Astrocyte (in vitro differentiated cells and primary cell): ENCODE measurements at places on chromosomes 7 and 10. TPM values are rescaled to one million over a fixed set of nuclear protein-coding genes. Genes with fewer than 3 reads are reported as not detected.
A peak's percentile ranks its signal among the peaks of the same experiment; 100 is the strongest.

PIP4K2A gene
- 36.8 and 37.9 TPM in 2 replicates for total RNA-seq

ZP3 gene
- total RNA-seq, result 1.4 and 2.6 TPM in 2 replicates

CPN1 gene
- total RNA-seq, result not detected in 2 replicates

LIPK gene
- not detected in 2 replicates for total RNA-seq

CHST12 gene
- 18.5 and 22.0 TPM in 2 replicates for total RNA-seq

GRM3 gene
- not detected in 2 replicates for total RNA-seq

EPHB6 gene
- 15.7 and 16.2 TPM in 2 replicates for total RNA-seq

CALHM3 gene
- not detected in 2 replicates for total RNA-seq

LRIT1 gene
- not detected in 2 replicates for total RNA-seq

STEAP1 gene
- 5.0 and 6.2 TPM in 2 replicates for total RNA-seq

CYP3A4 gene
- total RNA-seq, result not detected in 2 replicates

DNAJC12 gene
- total RNA-seq, result 1.7 and 2.1 TPM in 2 replicates

CLCN1 gene
- total RNA-seq, result not detected in 2 replicates

DNA sequence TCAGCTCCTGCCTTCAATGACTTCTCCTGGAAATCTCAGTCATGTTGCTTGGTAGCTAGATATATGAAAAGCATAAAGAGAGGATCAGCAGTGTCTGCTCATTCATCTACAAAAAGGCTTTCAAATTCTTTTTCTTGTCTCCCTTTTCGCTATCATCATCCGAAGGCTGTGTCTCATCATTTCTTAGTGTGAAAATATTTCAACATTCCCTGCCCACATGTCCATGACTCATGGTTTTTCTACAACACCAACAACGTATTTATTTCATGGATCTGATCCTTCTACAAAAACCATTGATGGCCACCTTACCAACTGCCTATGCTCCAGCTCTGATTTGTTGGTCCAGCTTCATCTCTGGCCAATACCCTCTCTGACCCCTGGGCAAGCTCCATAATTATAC is 472.5 kb upstream of the GHITM start:
- peak; percentile 58 for DNase-seq

DNA sequence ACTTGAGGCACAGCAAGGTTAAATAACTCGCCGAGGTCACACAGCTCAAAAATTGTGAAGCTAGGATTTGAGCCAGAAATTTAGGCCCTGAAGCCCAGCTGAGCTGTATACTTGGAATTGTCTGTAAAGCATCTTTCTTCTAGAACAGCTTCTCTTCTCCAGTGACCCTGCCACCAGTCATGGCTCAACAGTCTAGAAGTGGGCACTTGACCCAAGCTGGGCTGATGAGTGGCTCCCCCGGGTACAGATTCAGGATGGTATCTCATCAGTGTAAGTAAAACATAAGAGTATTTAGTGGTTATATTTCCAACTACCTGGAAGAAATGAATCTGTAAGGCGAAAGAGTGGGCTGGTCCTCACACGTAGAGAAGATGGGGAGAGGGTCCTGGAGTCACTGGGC is 243.9 kb upstream of the GPR26 start:
- DNase-seq, result no peak

DNA sequence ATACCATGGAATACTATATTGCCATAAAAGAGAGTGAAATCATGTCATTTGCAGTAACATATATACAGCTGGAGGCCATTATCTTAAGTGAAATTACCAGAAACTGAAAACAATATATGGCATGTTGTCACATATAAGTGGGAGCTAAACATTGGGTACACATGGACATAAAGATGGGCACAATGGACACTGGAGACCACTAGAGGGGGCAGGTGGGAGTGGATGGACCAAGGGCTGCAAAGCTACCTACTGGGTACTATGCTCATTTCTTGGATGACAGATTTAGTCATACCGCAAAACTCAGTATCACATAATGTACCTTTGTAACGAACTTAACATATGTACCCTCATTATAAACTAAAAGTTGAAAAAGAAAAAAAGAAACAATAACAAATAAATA is 1167.6 kb downstream of the NXPH1 start:
- no peak for DNase-seq

- no peak for DNase-seq
Observed at GRCh38 chr7:157401567-157402387, 65.0 kb downstream of the DNAJB6 start.

DNA sequence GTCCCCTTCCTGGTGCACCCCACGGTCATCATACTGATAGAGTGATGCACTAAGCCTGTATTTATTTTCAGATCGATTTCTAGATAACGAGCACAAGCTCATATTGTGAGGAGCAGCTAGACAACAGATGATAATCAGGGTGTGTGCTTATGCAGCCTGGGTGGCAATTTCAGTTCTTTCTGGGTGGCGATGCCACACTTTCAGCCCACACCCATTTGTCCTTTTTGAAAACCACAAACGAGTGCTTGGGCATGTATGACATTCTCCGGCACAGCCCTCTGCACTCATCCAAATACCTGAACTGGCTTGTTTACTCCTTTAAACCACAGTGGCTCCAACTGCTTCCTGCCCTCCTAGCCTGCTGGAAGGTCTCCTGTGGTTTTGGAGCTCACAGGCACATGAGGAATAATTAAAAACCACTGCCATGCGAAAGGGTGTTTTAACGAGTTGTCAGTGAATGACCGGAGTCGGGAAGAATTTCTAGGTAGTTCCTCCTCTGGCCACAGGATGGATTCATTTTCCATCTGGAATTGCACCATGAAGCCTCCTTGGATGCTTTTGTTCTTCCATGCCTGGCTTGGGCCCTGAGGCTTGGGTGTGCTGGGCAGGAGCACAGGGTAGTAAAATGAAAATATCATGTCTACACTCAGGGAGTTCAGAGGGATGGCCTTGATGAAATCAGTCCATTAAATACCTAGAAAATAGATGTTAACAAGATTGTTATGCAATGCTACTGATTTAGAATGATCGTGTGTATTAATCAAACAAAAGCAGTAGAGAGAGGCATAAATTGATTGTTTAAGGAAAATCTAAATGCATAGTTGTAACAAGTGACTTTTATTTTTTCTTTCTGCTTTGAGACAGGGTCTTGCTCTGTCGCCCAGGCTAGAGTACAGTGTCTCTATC is 52.4 kb upstream of the ITGB1 start:
- DNase-seq, result peak; percentile 95

- DNase-seq, result no peak
Observed at GRCh38 chr7:93146036-93146435, 2.1 kb downstream of the SAMD9L start.

- DNase-seq, result no peak
Observed at GRCh38 chr7:19080093-19080492, 37.3 kb downstream of the TWIST1 start.

- no peak for DNase-seq
Observed at GRCh38 chr10:21308018-21308417, 217.5 kb downstream of the SKIDA1 start.

- DNase-seq, result peak; percentile 43
Observed at GRCh38 chr10:70191161-70191971, 21.1 kb upstream of the SAR1A start.

GRCh38 chr10:695396-695795 is 5.9 kb upstream of the DIP2C start:
- no peak for DNase-seq

DNA sequence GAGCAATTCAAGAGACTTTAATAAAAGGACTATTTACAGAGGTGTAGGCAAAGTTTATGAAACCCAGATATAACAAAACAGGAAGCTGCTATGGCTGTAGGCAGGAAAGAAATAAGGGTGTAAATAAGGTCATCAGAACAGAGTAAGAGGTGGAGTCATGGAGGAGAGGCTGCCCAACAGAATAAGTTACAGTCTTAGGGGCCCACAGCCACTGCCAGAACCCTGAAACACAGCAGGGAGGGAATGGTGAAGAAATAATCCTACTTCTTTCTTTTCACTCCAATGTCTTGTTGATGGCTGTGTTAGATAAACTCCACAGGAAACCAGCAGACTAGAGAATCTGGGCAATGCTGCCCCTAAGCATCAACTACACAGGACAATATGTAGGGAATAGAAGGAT is 155.8 kb upstream of the TAC1 start:
- DNase-seq, result no peak

GRCh38 chr7:41319581-41319980 is 383.3 kb downstream of the INHBA start:
- no peak for DNase-seq

DNA sequence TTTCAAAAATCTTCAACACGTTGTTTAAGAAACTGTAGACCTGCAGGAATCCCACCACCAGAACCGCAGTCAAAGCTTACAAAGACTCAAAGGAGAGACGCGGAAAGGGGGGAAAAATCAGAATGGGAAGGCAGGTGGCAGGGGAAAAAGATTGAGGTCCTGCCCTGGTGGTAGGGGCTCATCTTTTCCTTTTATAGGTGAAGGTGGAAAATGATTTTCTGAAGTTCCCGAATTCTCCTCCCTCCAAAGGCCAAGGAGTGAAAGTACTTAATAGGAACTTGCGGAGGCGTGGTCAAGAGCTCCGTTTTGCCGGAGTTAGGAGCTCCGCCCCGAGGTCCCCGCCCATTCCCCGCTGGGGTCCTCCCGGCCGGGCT is 724 bp downstream of the BBIP1 start:
- DNase-seq, result peak; percentile 91

- no peak for DNase-seq
Observed at GRCh38 chr7:29995652-29996051, 6.1 kb upstream of the SCRN1 start.

GRCh38 chr7:7425321-7425720 is 110.4 kb downstream of the COL28A1 start:
- DNase-seq, result no peak

DNA sequence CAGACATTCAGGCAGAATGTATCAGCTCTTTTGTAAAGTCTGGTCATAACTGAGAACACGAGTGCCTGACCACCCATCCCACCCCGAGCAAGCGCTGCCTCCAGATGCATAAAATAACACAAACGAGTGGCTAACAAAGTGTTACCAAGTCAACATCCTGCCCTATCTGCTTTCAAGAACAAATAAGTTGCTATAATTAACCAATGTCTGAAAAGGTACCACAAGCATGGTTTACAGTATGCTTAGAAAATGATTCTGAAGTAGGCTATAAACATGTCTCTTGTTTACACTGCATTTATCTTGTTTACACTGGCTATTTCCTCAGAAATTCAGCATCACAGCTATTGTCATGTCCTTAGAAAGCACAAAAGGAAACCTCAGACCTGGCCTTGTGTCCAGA is 49.5 kb downstream of the PIK3AP1 start:
- peak; percentile 50 for DNase-seq

GRCh38 chr10:47139121-47139520 is 160.9 kb upstream of the GDF10 start:
- no peak for DNase-seq

DNA sequence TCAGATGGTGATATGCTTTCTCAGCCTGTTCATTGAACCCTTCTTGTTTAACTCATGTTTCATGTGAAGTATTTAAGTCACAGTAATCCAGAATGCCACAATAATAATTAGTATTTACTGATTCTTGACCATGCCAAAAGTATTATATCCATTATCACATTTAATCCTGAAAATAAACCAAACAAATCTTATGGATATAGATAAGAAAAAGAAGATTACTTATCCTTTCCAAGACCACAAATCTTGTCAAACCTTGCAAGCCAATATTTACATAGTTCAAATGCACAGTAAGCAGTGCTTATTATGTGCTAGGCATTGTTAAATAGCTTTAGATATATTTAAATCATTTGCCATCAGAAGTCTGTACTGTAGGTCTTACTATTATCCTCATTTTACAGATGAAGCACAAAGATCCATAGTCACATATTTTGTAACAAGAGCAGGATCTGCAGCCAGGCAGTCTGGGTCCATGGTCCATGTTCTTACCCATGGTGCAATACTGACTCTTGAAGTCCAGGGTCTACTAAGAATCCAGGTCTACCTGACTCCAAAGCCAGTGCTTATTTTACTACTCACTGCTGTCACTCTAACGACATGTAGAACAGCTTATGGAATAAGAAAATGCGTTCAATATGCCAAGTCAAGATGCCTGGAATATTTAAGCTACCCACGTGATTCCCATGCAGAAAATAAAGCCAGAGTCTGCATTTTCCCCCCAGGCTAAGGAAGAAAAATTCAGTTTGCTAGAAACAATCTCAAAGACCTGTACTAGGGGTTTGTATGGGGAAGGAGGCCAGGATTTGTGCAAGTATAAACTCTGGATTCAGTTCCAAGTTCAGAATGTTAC is 984.8 kb upstream of the LRRTM3 start:
- DNase-seq, result no peak

DNA sequence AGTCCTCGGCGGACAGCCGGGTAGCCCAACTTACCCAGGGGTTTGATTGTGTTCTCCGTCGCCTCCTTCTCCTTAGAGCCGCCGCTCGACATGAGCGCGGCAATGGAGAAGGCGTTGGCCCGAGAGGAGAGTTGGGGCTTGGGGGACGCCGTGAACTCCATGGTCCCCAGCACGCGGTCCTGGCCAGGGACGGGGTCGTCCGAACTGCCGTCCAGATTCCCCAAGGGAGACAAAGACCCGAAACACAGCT is 515 bp downstream of the TBX20 start:
- DNase-seq, result no peak

- no peak for DNase-seq
Observed at GRCh38 chr10:15856328-15857015, 3.8 kb downstream of the MINDY3 start.

DNA sequence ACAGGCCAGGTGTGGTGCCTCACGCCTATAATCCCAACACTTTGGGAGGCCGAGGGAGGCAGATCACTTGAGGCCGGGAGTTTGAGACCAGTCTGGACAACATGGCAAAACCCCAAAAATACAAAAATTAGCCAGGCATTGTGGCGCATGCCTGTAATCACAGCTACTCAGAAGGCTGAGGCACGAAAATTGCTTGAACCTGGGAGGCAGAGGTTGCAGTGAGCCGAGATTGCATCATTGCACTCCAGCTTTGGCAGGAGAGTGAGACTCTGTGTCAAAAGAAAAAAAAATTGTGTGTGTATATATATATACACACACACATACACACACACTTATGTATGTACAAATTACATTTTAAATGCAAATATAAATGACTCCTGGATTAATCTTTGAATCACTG is 76.8 kb upstream of the LRRN3 start:
- DNase-seq, result no peak

DNA sequence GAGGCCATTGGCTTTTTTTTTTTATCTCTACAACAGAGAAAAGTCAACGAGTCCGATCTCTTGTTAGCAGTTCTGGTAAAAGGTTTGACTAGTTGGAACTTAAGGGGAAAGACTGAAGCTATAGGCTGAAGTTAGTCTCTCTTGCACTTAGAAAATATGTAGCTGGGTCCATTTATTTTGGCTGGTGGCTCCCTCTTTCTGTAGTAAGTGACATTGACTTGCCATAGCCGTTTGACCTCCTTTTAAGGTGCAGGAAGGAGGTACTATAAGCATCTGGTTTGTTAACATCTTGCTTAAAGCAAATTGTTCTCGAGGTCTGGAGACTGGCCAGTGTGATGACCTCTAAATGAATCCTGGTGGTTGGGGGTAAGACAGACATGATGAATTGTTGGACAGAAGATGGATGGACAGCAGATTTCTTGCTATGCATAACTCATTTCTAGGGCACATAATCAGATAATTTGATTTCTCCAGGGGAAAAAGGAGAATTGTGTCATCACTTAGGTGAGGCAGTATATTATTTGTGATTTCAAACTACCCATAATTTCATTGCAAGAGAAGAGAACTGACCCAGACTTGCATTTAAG is 356.3 kb upstream of the GALNT17 start:
- DNase-seq, result peak; percentile 22
